ENCODE measurements at places on chromosomes 1 and 21. TPM values are rescaled to one million over a fixed set of nuclear protein-coding genes. Genes with fewer than 3 reads are reported as not detected.

DNA sequence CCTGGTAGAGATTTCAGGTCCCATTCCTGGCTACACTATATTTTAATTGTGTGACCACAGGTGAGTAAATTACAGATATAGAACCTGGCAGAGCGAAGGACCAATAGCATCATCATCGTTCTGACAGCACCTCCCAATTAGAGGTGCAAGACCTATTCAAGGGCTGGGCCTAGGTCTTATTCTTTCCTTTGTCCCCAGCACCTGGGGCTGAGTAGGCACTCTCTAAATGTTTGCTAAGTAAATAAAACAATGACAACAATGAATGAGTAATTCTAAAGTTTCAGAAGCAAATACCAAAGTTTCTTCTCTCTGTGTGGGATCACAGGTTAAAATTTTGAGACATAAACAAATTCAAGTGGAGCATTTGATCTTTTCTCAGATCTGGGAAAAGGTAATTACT, 32.7 kb downstream of the BEND5 start:
- DNase-seq, result no peak

DNA sequence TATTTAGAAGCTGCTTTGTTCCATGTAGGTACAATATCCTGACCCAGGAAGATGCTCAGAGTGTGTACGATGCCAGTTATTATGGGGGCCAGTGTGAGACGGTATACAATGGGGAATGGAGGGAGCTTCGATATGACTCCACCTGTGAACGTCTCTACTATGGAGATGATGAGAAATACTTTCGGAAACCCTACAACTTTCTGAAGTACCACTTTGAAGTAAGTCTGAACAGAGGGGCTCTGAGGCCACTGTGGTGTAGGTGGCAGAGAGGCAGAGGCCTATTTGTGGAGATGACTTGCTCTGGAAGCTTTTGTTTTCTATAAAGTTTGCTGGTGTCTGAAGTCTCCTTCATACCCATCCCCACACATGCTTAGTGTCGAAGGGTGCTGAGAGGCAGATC, 26.8 kb downstream of the C8A start:
- no peak for DNase-seq

GRCh38 chr1:32250893-32251716, at the start of gene LCK:
TSS of gene LCK (plus strand) at chr1:32251265. CDS start at chr1:32274330, 23,065 bp downstream.
- DNase-seq, result no peak

- DNase-seq, result no peak
These were observed 8.1 kb upstream of the SLC25A34 start for GRCh38 chr1:15727866-15728534.

DNA sequence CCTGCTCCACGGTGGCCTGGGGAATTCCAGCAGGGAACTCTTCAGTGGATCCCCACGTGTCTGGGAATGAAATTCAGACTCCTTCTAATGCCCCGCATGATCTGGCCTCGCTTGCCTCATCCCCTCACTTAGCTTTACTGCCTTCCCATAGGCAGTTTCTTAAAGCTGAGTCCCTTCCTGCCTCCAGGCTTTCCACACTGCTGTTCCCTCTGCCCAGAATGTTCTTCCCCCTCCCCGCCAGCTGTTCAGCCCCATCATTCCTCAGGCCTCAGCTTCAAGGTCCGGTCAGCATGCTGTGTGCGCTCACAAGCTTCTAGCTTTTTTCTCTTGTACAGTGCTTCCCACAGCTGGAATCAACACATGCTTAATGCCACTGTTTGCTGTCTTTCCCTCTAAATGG, 54.9 kb upstream of the WASF2 start:
- no peak for DNase-seq

DNA sequence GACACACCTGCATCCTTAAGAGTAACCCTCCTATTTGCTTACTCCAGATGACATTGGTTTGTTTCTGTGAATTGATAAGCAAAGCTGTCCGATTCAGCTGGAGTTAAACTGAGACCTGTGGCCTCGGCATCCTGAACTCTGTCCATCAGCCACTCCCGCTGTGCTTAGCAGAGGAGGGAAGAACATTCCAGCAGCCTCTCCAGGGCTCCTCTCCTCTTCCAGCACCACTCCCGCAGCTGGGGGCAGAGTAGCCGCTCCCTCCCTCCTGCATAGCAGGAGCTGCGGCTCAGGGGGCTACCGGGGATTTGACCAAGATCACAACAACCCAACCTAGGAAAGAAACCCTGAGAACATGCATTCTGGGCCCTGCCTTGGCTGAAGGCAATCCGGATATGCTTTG, 8.8 kb downstream of the LRRC38 start:
- no peak for DNase-seq

DNA sequence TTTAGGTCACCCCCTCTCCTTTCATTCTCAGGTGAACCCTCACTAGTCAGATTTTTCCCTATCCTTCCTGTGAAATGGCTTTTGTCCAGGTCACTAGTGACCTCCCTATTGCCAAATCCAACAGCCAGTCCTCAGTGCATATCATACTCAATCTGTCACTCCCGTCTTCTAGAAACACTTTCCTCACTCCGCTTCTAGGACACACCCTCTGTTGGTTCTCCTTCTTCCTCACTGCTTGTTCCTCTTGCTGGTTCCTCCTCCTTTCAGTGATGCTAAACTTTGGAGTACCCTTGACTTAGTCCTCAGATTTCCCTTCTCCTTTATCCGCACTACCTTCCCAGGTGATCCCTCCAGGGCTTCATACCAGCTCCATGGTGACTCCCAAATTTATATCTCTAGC, 94.3 kb downstream of the RNF220 start:
- DNase-seq, result no peak

GRCh38 chr1:33182401-33182841, 578 bp upstream of the TRIM62 start:
- no peak for DNase-seq

ZMYND12 gene
- 0.83 TPM for total RNA-seq

SH3GLB1 gene
- 54.6 TPM for total RNA-seq

SPOCD1 gene
- total RNA-seq, result 8.4 TPM

All from Calu3 (cell line).